AG04450 (cell line): ENCODE measurements at places on chromosomes 12 and 14. TPM values are rescaled to one million over a fixed set of nuclear protein-coding genes. Genes with fewer than 3 reads are reported as not detected.

DNA sequence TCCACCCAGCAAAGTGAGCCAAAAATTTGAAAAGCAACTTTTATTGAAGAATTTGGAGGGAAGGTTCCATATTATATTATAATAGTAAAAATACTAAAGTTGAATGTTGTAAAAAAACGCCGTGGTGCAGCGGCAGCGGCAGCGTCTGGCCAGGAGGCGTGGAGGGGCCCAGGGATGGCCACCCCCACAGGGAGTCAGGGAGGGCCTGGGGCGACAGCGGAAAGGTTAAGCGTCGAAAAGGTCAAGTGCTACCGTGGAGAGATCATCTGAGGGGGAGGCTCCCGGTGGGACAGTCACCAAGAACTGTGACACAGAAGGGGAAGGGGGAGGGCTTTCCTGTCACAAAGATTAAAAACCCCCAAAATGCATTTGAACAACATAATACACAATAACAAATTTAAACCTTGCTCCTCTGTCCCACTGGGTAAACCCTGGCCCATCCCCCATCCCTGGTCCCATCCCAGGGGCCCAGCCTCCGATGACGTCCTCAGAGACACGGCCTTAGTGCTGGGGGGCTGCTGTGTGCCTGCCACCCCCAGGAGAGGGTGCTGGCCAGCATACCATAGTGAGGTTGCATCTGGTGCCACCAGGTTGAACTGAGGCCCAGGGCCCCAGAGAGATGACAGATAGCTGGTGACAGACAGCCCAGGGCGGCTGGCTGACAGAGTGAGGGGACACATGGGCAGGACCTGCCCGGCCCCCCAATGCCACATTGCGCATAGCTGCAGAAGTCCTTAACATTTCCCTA is 16.6 kb downstream of the SIVA1 start:
- DNase-seq = no peak

GRCh38 chr12:62776997-62777396 is 158.0 kb downstream of the PPM1H start:
- no peak for DNase-seq

The PGF gene
- 0.55 and 0.63 TPM in 2 replicates for polyA plus RNA-seq

DNA sequence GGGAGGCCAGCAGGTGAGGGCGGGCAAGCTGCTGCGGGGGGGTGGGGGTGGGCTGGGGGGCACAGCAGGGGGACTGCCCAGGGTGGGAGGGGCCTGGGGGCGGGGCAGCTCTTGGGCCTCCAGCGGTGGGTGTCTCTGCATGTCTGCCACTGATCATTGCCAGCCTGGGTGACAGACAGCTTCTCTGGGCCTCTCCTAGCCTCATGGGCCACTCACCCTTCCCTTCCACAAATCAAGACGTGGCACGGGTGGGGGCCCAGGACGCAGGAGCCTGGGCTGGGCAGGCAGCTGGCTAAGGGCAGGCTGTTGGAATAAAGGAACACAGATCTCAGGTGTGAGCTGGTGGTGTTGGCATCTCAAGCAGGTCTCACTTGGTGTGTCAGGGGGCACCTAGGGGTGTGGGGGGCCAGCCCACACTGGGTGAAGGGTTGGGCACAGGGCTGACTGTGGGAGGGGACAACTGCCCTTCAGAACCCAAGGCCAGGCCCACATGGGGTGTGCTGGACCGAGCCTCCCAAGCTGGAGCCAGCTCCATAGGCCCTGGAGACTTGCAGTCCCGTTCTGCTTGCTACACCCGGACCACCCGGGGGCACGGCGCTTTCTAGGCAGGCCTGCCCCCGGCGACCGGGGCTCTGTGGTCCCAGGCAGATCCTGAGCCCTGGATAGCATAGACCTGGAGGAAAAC is 3.0 kb downstream of the TEDC1 start:
- no peak for DNase-seq

DNA sequence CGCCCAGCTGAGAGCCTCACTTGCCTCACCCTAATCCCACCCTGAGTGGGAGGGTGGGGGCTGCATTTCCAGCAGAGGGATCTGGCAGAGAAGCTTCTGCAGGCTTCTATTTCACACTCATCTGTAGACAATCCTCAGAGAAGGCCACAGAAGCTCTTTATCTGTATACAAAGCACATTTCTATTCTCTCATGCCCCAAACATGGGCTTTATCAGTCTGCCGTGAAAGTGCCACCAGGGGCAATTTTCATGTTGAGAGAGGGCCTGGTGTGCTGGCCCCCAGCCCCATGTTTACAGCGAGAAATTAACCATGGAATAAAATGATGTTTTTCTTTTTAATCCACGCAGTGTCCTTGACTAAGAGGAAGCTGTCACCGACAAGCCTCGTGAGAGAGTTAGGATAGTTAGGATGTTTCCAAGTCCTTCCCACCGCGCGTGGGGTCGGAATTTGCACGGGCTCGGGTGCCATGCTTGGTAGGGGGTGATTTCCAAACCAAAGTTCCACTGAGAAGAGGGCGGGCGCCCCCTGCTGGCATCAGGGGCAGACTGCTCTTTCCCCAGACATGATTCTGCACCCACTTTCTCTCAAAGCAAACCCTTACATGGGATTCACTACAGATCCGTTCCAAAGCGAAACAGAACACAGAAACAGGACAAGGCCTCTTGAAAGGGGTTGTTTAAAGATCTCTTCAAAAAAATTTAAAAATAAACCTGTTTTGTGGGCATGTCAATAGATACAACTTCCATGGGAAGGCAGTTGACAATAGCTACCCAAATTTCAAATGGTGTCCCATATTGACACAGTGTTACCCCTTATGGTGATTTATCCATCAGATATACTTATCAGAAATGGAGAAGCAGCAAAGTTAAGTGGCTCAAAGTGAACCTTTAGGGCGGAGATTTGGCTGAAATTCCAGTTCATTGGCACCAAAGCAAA is 19.4 kb downstream of the BDKRB1 start:
- peak; percentile 83 for DNase-seq

GRCh38 chr12:99121546-99121945 is 476.5 kb downstream of the APAF1 start:
- DNase-seq = no peak

DNA sequence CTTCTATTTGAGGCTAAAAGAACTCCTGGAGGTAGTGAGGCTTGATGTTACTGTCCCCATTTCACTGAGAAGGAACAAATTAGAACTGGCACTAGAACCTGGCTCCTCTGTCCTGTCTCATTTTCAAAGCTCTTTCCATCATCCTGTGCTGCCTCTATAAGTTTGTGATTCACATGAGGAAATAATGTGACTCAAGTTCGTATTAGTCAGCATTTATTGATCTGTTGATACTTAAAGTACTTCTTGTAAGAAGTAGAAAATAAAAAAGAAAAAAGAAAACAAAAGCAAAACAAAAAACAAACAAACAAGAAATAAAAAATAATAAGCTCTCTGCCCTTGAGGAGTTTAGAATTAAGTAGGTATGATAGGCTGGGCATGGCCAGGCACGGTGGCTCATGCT is 2.3 kb upstream of the ESPL1 start:
- DNase-seq = no peak

The PLA2G1B gene
- 0.20 and 0.41 TPM in 2 replicates for polyA plus RNA-seq
